ENCODE measurements at places on chromosomes 3 and 15. TPM values are rescaled to one million over a fixed set of nuclear protein-coding genes. Genes with fewer than 3 reads are reported as not detected.

ROPN1 gene
- total RNA-seq: not detected

FETUB gene
- total RNA-seq: 0.47 TPM

DOCK3 gene
- total RNA-seq: 0.34 TPM

PLA2G4D gene
- not detected for total RNA-seq

NUSAP1 gene
- total RNA-seq: 62.6 TPM

POPDC2 gene
- total RNA-seq: 0.93 TPM

GOLGA8N gene
- total RNA-seq: 9.1 TPM

LMAN1L gene
- not detected for total RNA-seq

JMJD7 gene
- 13.3 TPM for total RNA-seq

CLDN1 gene
- 197 TPM for total RNA-seq
